ENCODE measurements at places on chromosomes 4 and X.

GRCh38 chr4:27066591-27066990, 205.9 kb downstream of the STIM2 start:
- peak; percentile 5 for DNase-seq

DNA sequence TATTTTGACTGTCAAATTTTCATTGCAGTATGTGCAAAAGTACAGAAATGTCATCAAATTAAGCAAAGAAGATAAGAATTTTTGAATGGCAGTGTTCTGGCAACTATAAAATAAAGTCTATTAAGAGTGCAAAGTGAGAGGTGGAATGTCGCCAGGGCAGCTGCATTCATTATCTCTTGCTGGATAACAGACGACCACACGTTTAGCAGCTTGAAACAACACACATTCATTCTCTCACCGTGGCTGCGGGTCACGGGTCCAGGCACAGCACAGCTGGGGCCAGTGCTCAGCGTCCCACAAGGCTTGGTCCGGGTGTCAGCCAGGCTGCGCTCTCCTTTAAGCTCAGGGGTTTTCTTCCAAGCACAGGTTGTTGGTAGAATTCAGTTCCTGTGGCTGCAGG, 113.9 kb downstream of the GPR143 start:
- DNase-seq = no peak

- DNase-seq = no peak
Measured at GRCh38 chr4:15376145-15376544, 51.7 kb upstream of the C1QTNF7 start.

- DNase-seq = no peak
Measured at GRCh38 chrX:19613645-19614323, 98.5 kb upstream of the MAP3K15 start.

DNA sequence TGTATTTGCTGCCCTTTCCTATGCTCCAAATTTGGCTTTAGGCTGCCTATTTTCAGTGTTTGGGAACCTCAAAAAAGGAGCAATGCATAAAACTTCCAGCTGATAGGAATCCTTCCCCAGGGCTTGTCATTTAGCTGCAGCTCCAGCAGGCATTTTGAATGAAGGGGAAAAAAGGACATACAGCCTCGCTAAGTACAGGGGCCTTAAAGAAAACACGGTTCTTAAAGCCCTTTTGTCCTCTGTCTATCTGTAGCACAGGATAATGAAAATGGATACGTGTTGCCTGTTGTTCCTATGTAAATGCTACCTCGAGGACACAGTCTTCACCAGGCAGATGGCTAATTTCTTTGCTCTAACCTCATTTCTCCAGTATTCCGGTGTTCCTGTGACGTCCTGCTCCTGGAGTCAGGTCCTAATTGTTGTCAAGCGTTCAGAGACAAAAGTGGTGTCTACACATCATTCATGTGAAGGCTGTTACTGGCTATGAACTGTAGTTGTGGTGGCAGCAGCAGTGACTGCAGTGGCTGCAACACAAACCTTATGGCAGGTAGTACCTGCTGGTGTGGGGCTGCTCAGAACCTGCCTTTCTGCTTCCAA, 117.4 kb downstream of the MGST2 start:
- no peak for DNase-seq

Data from fibroblast of mammary gland (primary cell).